NK-92 treated with Interleukin-12 subunit alpha and Interleukin-12 subunit beta, amount 100 ng/mL, for 24 hours (cell line): ENCODE measurements at places on chromosomes 1 and 21.
A peak's percentile ranks its signal among the peaks of the same experiment; 100 is the strongest.

- DNase-seq = peak; percentile 35
Observed at GRCh38 chr21:42421018-42421793, 17.5 kb downstream of the UBASH3A start.

GRCh38 chr1:228938537-228938901 is 203.2 kb downstream of the RHOU start:
- DNase-seq = peak; percentile 61

DNA sequence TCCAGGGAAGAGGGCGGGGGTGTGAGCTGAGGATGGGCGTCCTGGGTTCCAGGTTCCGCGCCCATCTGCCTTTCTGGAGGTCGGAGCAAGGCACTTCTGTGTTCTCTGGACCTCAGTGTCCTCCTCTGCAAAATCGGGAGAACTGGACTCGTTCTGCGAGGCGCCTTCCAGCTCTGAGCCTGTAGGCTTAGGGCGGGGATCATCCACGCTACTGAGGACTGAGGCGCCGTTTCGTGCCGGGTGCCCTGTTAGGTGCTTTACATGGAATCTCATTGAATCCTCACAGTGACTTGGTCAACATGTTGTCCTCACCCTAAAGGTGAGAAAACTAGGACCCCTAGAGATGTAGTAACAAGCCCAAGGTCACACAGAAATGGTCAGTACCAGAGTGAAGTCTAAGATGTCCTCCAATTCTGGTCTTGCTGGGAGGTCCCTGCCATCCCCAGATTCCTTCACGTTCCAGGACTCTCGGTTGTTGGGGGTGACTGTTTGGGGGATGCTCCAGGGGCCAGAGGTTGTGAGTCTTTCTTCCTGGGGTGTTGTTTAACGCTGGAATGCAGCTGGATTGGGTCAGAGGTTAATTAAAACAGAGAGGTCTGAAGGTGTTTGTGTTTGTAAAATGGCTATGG is 677 bp downstream of the PRKAA2 start:
- DNase-seq = no peak

DNA sequence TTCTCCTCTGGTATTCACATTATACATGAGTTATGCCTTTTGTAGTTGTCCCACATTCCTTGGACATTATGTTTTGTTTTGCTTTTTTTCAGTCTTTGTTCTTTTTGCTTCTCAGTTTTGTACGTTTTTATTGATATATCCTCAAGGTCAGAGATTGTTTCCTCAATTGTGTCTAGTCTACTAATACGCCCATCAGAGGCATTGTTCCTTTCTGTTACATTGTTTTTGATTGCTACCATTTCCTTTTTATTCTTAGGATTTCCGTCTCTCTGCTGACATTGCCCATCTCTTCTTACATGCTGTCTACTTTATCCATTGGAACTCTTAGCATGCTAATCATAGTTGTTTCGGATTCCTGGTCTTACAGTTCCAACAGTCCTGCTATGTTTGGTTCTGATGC is 27.8 kb upstream of the MPC2 start:
- no peak for DNase-seq

GRCh38 chr1:59521456-59521855 is 224.6 kb downstream of the FGGY start:
- DNase-seq = no peak

DNA sequence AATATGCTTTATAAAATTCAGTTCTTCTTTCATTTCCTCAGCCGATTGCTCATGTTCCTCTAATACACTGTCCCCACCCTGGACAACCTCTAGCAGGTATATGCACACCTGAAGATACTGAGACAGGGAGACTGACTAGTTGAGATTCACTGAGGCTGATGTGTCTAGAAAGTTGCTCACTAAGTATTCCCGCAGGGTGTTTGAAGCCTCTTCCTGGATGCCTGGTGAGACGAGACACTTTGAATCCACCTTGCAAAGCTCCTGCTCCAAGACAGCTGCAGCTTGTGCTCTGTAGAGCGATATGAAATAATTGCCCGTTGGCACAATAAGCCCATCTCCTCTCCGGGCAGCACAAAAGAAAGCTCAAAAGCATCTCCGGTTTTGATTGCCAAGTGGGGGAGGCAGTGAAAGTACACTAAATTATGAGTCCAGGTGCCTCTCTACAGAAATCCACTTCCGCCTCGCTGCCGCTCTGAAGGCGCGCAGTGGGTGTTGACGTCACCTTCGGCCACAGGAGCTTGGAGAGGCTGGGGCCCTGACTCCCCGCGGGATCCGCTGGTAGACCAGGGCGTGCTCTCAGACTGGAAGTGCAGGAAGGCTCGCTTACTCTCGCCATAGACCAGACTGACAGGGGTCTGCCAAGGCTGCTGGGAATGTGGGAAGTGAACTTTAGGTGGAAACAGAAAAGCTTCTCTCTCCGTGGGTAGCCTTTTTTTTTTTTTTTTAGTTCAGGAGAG is 46.3 kb downstream of the GPA33 start:
- DNase-seq = no peak

DNA sequence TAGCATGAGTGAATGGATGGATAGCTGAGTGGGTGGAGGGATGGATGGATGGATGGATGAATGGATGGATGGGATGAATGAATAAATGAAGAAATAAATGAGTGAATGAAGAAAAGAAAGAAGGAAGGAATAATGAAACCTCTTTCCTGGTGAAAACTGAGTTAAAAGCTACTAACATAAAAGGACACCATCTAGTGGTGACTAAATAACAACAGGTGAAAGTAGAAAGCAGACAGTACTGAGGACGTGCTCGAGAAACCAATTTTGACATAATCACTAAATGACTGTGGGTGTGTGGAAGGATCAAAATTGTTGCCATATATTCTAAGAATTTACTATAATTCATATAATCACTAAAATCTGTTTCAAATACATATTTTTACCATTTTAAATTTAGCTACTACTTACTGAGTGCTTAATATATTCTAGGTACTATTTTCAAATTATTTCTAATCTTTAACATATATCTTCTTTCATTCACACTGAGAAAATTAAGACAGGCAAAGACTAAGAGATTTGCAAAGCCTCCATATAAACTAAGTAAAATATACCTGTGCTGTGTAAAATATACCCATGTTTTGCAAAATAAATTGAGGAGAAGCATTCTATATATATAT is 522.9 kb downstream of the LRRIQ3 start:
- no peak for DNase-seq

GRCh38 chr1:11787251-11787803 is 18.4 kb downstream of the MTHFR start:
- DNase-seq = no peak

DNA sequence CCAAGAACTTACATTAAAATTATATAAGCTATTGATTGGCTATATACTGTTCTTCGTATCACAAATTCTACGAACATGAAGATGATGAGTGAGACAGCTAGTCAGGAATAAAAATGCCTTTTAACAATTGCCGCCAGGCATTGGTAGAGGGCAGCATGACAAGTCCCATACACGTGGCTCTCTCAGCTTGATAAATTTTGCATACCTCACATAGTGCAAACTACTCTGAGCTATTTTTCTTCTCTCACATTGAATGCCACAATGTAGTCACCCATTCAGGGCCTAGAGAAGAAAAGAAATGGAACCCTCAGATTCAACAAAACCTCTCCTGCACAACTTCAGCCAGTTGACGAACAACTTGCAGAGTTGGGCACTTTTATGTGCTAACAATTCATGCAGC is 27.0 kb upstream of the FMO2 start:
- DNase-seq = no peak

DNA sequence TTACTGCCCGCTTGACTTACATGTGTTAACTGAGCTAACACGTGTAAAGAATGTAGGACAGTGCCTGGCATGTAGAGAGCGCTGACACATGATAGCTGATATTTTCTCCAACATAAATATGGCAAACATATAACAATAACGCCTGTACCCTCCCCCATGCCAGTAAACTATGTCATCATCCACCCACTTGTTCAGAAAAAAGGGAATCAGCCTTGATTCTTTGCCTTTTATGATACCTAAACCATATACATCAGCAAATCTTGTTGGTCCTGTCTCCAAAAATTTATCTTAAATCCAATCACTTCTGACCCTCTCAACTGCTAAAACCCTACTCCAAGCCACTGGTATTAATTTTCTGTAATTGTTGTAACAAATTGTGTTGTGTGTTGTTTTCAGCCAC is 1.1 kb upstream of the ZNF692 start:
- DNase-seq = no peak

GRCh38 chr1:207740207-207740606 is 11.6 kb upstream of the CD46 start:
- DNase-seq = no peak

DNA sequence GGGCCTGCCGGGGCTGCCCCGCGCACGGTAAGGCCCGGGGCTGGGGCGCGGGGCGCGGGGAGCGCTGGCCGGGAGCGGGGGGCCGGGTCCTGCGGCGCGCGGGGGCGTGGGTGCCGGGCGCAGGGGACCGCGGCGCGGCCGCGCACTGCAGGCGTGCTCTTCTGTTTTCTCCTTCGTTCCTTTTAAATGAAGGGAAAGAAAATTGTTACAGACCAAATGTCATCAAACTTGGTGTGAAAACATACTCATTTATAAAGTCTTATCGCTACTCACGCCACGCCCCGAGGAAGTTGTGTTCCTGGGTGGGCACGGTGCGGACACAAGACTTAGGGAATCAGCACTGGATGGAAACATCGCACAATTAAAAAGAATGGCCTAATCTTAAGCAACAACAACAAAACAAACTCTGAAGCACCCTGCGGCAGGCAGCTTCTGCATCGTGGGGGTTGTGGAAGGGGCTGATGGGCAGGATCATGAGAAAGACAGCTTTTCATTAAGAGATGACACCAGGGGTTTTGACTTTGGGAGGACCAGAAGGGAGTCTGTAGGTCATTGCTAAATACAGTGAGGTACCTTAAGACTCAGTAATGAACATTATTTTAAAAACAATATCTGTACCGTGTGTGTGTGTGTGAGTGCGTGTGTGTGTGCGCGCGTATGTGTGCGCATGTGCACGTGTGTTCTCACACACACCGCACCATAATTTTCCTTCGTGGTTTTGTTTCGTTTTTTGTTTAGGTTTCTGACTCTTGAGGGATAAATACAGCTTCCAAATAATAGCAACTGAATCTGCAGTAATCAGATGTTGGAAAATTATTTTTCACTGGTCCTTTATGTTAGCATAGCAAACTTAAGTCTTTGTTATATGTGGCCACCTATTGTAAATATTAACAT is 548 bp downstream of the B3GALT5 start:
- DNase-seq = no peak

GRCh38 chr21:29645666-29646553 is 293.9 kb downstream of the GRIK1 start:
- no peak for DNase-seq

DNA sequence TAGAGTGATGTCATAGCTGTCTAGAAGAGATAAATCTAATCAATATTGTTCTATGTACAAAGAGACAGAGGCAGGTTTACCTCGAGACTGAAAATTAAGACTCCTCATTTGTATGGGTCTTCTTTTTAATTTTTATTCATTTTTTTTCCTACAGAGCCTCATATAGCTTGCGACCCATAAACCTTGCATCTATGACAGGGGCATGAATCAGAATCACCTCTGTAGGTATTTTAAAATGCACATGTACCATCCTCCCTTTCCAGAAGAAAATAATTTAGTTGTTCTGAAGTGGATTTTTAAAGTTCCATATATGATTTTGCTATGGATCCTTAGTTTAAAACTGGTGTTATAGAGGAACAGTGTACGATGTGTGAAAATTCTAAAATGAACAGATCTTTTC is 64.5 kb downstream of the KCNK2 start:
- DNase-seq = no peak

DNA sequence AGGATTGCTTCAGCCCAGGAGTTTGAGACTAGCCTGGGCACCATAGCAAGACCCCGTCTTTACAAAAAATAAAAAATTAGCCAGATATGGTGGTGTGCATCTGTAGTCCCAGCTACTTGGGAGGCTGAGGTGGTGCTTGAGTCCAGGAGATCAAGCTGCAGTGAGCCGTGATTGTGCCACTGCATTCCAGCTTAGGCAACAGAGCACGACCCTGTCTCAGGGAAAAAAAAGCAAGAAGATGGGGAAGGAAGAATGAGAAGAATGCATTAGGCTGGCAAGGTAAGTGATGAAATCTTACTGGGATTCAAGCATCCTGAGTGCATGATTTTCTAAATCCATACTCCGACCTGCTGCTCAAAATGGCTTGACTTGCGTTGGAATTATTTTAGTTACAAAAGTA is 6.8 kb downstream of the PCP4L1 start:
- DNase-seq = no peak

DNA sequence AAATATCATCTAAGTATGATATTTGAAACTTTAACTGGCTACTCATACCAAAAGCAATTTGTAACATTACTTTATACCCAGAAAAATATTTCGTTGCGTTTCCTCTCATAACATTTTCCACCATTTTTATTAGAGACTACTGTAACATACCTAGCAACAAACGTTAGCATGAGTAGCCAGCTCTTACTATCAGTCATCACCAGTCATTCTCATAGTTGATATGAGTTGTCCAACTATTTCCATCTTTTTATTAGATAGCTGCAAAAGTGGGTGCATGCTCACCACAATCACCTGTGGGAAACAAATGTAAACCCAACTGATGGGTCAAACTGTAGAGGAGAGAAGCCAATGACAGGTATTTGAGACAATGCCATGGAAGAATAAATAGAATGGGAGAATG is 114.6 kb downstream of the AKT3 start:
- no peak for DNase-seq

DNA sequence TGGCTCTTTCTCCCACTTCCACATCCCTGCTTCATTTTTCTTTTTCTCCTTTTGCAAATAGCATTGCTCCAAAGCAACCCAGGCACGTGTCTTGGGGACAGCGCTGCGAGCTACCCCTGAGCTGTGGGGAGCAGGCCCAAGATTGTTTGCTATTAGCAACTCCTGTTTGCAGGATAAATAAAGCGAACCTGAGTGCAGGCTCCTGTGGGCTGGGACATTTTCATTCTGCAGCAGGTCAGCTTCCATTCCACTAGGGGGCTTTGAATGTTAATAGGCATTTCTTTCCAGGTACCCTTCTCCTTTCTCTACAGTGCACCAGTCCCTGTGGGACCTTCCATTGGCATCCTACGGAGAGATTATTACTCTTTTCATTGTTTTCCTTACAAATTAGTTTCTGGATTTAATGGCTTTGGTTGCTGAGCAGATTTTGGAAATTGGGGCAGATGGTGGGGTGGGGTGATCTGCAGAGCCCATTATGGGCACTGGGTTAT is 54.0 kb downstream of the OLFML3 start:
- no peak for DNase-seq

GRCh38 chr1:94067196-94067595 is 53.8 kb downstream of the ABCA4 start:
- no peak for DNase-seq

DNA sequence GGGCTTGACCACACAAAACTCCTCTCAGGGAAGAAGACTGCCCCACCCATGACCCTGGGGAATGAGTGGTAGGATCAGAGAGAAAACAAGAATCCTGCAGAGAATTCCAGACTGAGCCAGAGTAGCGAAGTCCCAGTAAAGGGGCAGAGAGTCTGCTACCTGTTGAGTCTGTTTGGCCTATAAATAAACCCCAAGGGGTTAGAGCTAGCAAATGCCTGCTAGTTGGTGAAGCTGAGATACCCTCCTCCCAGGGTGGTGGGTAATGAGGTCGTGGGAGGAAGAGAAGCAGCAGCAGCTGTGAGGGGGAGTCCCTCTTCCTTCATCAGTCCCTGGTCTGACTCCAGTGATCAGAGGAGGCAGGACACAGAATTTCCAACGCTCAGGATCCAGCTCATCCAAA is 2.5 kb downstream of the TRAF3IP3 start:
- no peak for DNase-seq
